ENCODE measurements at places on chromosomes 6 and 20. TPM values are rescaled to one million over a fixed set of nuclear protein-coding genes. Genes with fewer than 3 reads are reported as not detected.
A peak's percentile ranks its signal among the peaks of the same experiment; 100 is the strongest.

- DNase-seq = no peak
Measured at GRCh38 chr6:37731888-37732287, 34.2 kb upstream of the MDGA1 start.

Gene SLC17A2
- polyA plus RNA-seq = not detected

Gene TNXB
- 0.07 TPM for polyA plus RNA-seq

Gene ARMC2
- 1.8 TPM for polyA plus RNA-seq

GRCh38 chr6:31356216-31356945, 598 bp downstream of the HLA-B start:
- DNase-seq = no peak

Gene PRDM13
- not detected for polyA plus RNA-seq

DNA sequence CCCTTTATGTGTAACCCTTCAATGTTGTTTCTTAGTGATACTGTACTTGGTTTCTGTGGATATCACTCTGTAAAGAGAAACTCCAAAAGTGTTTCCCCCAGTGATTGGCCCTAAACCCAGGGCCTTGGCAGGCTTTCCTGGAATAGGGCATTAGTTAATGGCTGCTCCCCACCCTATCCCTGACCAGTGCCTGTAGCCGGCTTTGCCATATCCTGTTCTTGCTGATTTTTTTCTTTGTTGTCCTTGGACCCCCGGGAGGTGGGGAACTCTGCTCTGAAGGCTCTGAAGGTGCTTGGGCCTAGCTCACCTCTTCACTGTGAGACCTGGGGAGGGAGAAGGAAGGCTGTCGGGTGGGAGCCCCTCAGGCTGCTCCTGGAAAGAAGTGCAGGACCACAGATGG, 120.1 kb downstream of the TCP11 start:
- DNase-seq = no peak

GRCh38 chr6:80457439-80457933, 351.0 kb downstream of the BCKDHB start:
- peak; percentile 93 for DNase-seq

- no peak for DNase-seq
Measured at GRCh38 chr6:117728626-117729025, 53.4 kb downstream of the NUS1 start.

DNA sequence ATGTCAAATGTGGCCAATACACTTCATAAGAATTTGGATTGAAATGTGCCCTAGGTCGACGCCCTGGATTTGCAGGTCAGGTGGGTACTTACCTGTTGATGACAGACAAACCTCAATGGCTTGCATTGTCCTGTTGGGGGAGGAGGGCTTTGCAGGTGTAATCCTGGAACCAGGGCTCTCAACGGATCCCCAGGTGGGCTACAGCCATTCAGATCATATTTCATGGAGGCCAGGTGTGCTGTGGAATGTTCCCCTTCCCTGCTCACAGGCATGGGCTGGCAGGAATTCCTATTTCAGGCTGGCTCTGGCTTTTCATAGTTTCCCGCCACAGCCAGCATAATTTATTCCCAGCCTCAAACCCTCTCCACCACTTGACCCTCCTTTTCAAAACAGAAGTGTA, 254.7 kb downstream of the SMOC2 start:
- no peak for DNase-seq

DNA sequence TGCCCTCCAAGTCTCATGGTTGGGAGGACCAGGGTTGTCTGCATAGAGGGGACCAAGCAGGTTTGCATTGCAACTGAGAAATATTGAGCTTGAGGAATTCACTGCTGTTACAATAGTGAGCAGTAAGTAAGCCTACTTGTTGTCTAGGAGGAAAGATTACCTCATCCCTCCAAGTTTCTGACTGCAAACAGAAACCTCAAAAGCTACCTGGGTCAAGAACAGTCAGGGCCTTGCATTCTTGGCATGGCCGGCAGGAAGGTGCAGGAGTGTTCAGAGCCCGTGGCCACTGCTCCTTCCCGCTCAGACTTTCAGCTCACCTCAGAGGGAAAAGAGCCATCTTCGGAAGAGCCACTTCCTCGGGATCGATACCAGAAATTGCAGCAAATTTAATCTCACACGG, 46.0 kb upstream of the DOK5 start:
- no peak for DNase-seq

GRCh38 chr20:46622165-46622564, 29.1 kb downstream of the SLC13A3 start:
- DNase-seq = no peak

- peak; percentile 27 for DNase-seq
Measured at GRCh38 chr6:15247500-15248450, 1.9 kb downstream of the JARID2 start.

Gene HDGFL1
- polyA plus RNA-seq = not detected

- peak; percentile 97 for DNase-seq
Measured at GRCh38 chr20:56636716-56637115, 7.6 kb downstream of the TFAP2C start.

DNA sequence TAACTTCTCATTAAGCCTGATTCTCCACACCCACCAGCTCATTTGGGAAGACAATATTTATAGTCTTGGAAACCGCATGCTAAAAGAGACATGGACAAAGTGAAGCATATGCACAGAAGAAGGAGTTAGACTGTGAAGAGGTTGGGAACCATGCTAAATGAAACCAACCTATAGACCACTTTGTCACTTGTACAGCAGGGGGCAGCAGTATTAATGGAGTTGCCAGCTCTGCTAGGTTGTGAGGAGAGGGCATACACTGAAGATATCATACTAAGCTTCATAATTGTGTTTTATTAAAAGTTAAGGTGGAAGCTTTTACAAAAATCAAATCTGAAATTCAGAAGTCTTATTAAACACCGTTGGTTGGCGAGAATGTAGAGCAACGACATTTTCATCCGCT, 38.3 kb upstream of the HMGCLL1 start:
- DNase-seq = no peak

DNA sequence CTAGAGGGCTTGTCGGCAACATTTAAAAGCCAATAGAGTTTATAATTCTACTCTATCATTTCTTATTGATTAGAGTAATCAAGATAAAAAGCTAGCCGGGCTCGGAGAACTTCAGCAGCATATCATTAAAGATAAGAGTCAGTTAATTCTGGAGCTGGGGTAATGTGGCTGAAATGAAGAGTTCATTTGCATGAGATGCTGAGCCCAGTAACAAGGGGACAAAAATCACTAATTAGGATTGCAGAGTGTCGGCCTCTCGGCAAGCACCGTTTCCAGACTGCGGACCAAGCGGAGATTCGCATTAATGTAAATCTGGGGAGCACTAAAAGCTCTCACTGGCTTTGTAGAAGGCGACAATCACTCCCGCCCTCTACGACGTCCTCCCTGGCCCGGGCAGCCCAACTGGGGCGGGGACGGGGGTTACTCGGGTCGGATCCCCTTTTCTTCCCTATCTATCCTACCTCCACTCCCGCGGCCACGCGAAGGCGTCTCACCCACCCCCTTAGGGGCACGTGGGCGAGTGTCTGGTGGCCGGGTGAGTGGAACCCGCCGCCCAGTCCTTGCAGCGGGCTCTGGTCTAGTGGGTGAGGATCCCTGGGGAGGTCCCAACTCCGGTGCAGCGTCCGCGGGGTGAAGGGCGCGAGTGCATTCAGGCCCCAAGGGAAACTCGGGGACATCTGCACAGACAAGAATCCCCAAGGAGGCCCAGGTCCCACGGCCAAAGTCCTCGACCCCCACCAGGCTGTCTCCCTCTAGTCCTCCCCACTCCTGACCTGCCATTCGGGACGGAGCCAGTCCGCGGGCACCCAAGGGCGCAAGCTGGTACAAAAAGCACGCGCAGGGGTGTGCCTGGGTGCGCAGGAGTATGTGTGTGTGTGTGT, 42.2 kb upstream of the OSTM1 start:
- DNase-seq = no peak

DNA sequence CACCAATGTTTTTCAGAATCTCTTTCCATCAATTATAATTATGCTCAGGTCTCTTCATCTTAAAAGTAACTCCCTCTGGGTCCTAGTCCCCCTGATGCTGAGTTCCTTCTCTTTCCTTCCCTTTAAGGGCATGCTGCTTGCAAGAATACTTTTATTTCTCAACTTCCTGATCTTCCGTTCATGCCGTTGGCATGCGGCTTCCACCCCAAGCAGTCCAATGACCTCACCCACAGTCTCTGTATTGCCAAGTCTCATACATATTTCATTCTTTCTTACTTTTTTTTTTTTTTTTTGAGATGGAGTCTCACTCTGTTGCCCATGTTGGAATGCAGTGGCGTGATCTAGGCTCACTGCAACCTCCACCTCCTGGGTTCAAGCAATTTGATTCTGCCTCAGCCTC, 83.5 kb downstream of the NDUFAF5 start:
- DNase-seq = peak; percentile 68

DNA sequence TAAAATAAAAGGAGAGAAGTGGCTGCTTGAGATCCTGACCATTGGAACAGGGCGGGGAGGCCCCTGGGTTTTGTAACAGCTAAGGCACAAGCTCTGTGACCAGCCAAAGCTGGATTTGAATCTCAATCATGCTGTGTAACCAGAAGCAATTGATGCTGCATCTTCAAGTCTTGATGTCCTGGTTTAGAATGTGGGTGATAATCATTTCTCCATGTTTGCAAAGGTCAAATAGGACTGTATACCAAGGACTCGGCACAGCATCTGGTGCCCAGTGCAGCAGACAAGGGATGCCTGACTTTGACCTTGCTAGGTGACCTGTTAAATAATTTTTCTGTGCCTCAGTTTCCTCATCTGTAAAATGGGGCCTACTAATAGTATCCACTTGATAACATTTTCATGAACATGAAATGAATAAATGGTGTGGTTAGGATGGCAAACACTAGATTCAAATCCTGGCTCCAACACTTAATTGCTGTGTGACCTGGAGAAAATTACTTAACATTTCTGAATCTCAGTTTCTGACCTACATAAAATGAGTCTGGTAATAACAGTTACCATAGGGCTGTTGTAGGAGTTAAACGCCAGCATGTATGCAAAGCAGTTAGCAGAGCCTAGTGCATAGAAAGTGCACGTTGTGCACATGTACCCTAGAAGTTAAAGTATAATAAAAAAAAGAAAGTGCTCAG, 46.3 kb upstream of the BCAS1 start:
- no peak for DNase-seq

DNA sequence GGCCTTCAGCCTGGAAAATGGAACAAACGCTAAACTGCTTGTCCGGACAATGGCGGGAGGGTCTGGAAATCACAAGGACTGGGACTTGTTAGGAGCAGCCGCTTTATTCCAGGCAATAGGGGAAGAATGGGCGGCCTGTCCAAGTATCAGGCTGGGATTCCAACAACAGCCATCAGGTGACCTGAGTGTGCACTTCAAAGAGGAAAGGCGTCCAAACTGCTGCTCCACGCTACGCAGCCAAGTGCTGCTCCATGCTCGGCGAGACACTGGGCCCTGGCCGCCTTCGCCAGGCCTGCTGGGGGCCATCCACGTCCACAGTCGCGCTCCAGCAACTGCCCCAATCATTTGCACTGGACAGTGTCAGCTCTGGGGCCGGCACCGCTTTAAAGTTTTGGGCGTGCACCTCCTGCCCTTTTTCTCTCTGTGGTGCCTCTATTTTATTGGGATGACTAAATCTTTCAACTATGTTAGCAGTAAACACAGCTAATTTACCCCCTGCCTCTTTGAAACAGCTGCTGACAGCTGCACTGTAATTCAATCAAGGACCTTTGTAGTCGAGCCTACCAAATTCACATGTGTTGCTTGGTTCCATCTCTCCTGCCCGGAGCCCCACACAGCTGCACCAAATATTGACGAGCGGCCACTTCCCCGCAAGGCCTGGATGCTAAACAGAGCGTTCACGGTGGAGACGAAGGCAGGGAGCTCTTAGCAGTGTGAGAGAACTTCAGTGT, 98.3 kb downstream of the BMP7 start:
- no peak for DNase-seq

Gene EPPIN
- polyA plus RNA-seq = not detected

DNA sequence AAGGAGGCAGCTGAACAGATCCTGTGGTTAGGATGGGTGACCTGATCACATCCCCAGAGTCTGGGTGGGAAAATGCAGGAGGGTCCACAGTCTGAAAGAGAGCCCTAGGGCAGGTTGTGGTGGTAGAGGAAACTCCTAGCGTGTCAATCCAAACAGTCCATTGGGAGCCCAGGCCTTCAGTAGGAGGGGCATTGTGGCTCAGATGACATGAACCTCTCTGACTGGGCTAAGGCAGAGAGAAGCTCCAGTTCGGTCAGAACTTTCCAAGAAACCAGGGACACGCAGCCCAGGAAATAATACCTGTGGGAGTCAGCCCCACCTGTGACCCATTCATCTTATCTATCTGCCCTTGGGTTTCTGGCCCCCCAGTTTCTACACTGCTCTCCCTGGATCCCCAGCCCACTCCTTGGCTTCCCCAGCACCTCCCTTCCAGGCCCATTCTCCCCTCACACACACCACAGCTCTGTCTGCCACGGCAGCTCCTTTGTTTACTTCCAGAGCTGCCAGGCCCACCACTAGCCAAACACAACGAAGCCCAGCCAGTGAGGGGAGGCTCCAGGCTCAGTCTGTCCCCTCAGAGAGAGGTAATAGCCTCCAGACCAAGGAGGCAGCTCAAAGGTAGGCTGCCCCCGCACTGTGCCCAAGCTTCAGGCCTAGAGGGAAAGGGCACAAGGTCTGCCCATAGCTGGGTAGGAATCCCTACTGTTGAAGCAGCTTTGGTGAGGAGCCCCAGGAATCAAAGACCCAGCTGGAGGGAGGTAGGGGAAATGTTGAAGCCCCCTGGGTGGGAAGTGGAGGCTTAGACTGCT, 6.2 kb downstream of the GDF5 start:
- DNase-seq = no peak

DNA sequence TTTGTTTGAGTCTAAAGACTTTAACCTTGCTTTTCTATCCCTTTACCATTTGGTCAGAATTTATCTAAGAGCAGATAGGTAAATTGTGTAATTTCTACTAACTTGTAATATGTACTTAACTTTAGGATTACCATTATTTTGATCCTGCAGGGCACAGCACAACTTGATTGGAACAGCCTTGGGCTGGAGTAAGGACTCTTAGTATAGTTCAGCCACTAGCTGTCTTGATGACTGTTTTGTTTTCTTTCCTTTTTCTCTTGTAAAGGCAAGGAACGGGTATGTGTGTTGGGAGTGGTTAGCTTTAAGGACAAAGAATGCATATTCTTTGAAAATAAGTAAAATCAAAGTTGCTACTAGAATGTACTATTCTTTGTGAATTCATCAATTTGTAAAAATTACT, 203.2 kb downstream of the ZFAND3 start:
- DNase-seq = no peak

- no peak for DNase-seq
Measured at GRCh38 chr6:42689371-42689770, 33.0 kb downstream of the PRPH2 start.

- DNase-seq = no peak
Measured at GRCh38 chr20:23018941-23019340, 16.2 kb upstream of the SSTR4 start.

Data from foreskin keratinocyte (primary cell).